IMR-90 (cell line): ENCODE measurements at places on chromosomes 5 and 9. TPM values are rescaled to one million over a fixed set of nuclear protein-coding genes. Genes with fewer than 3 reads are reported as not detected.

- DNase-seq: peak; percentile 85
Observed at GRCh38 chr5:170120576-170120975, 14.9 kb downstream of the FOXI1 start.

DNA sequence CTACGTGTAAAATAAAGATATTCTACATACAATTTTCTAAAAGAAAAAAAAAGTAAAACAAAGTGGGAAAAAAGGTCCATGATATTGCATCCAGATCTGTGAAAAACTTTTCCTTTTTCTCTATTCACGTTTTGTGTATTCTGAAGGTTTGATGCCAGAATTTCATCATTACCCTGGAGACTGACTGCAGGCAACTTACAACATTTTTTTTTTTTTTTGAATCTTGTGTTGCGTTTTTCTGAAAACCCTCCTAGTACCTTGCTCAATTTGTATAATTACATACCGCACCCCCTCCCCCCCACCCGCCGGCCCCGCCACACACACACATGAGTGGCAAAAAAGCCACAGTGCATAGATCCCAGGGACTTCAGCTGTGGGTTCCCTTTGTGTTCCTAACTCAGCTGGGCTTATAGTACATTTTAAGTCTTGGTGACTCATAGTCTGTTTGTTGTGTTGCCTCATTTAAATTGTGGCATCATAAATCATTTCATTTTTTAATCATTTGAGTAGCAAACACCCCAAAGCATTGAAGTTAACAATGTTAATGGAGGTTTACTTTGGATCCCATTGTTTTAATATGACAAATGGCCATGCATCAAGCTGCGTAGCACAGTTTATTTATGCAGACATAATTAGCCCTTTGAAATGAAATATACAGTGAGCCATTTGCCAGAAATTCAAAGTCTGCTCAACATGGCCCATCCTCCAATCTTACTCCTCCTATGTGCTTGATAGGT is 36.0 kb downstream of the PRDM6 start:
- DNase-seq: peak; percentile 63

DNA sequence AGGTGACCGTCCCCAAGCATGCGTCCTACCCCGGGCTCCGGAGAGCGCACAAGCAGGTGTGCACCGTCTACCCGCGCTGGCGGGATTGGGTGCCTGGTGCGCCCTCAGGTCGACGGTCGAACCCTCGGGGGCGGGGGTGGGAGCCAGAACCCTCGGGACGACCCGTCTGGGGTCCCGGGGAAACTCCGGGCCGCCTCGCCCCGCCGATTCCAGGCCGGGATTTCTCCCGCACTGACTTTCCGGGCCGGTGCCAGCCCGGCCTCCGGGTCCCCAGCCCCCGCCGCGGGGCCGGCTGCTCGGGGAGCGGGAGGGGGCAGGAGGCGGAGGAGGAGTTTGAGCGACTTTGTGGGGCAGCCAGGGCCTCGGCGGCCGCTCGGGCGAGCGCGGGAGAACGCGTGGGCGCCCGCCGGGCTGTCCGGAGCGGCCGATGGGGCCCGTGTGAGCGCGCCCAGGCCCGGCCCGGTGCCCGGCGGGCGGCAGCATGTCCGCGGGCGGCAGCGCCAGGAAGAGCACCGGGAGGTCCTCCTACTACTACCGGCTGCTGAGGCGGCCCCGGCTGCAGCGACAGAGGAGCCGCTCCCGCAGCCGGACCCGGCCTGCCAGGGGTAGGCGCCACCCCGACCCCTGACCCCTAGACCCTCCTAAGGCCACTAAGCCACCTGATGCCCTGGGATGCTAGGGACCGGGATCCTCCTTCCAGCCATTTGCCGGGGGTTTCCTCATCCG is at the start of gene DAB2IP:
DAB2IP (plus strand) TSS at position 340 of the 726 bp plus-strand sequence; CDS start at position 482, 142 bp downstream.
- peak; percentile 39 for DNase-seq

DNA sequence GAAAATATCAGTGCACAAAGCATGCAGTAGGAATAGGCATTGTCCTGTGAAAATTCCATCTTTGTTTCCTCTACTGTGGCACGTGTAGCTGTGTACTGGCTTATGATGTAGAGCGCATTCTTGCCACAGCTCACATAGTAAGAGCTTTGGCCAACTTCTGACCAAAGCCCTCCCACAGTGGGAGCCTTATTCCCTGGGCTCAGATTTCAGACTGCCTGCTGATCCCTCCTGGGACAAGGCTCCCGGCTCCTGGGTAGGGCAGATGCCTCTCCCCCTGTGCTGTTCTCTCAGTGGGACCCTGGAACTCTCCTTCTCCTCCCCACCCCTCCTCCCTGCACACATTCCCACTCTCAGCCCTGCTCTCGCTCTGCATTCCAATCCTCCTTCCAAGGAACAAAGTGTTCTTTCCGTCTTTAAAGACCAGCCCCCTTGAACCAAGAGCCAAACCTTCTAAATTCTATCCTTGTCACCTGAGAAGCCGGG is 17.5 kb downstream of the LCP2 start:
- no peak for DNase-seq

- no peak for DNase-seq
Observed at GRCh38 chr5:141245250-141245717, at the start of gene PCDHB15. PCDHB15 (plus strand) TSS chr5:141245395; CDS start chr5:141245579, 184 bp downstream.

DNA sequence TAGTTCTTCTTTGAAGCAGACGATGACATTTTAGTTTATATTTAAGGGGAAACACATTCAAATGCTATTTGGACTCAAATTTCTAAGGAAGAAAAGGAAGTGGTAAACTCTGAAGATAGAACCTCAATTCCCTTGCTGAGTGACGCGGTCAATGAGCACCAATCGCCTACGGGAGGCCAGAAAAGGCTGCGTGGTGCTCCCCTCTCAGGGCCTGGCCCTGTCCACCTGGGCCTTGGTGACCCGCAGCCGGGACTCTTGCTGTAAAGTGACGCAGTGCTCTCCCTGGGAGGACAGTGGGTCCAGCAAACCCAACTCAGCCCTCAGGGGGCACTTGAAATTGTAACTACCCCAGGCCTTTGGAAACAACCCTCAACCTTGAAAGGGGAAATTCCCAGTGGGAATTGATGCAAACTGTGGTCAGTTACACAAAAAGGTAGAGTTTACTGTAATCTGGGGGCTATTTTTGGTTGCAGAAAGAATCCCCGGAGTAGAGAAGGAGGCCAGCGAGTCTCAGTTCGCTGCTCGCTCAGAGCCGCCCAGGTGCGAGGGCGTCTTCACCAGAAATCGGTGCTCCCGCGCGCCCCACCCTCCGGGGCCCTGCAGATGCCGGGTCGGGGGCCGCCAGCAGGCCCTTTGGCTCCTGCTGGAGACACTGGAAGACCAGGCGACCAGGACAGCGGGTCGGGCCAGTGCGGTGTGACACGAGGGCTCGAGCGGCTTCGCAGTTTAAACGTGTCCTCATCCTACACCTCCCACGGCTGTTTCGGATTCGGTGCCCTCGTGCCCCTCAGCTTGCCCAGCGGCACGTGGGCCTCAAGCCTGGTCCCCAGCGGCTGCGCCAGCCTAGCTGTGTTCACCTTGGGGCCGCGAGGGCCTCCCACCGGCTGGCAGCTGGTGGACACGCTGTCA is 1.4 kb upstream of the ANKRD33B start:
- DNase-seq: peak; percentile 33

DNA sequence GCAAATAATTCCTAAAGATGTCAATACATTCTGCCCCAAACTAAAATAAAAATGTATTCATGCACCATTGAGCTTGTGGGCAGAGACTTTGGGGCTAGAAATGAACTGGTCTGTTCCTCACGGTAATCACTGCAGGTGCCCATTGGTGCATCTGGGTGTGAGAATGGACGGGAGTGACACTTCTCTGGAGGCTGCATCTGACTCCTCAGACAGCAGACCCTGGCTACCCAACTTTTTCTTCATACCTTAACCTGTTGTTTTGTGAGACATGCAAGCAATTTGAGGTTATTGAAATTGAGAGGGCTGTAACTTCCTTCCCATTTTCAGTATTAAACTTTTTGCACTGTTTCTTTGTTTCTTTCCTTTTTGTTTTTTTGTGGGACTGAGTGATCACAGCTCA is 333.4 kb downstream of the ICE1 start:
- DNase-seq: no peak

- no peak for DNase-seq
Observed at GRCh38 chr5:76546497-76547102, 76.6 kb downstream of the F2RL2 start.

DNA sequence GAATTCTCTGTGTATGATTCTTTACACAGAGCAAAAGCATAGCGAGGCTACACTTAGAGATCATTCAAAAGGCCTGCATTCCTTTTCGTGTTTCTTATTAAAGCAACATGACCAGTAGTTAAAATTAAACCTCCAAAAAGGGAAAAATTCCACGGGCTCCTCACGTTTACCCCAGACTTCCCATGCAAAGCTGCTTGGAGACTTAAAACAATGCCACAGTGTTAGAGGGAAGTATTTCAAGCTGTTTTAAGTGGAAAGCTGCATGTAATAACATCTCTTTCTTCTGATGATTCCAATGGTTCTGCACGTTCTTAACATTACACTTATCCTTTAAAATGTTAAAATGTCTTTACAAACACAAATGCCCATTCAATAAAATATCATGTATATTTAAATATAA is 405.2 kb downstream of the SEMA5A start:
- DNase-seq: no peak

GRCh38 chr9:133458643-133459312 is 1.0 kb upstream of the CACFD1 start:
- DNase-seq: no peak

DNA sequence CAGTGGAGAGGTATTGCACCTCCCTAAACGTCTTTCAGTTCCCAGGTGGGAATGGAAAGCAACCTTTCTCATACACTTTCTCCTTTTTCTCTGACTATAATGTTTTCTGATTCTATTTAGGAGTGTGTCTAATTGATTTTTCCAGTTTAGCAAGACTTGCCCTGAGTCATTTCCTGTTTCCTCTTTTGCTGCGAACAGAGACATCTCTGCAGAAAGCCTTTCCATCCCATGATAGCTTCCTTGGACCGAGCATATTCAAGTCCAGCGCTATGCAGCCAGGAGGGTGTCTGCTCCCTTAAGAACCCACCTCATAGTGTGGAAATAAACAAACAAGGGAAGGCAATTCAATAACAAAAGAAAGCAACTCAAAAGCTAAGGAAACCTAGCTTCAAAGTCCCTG is 60.0 kb upstream of the CDH6 start:
- DNase-seq: peak; percentile 61

GRCh38 chr9:94909250-94909894 is 182.9 kb downstream of the AOPEP start:
- DNase-seq: no peak

GRCh38 chr5:102796498-102796897 is 41.4 kb downstream of the PAM start:
- DNase-seq: peak; percentile 7

DNA sequence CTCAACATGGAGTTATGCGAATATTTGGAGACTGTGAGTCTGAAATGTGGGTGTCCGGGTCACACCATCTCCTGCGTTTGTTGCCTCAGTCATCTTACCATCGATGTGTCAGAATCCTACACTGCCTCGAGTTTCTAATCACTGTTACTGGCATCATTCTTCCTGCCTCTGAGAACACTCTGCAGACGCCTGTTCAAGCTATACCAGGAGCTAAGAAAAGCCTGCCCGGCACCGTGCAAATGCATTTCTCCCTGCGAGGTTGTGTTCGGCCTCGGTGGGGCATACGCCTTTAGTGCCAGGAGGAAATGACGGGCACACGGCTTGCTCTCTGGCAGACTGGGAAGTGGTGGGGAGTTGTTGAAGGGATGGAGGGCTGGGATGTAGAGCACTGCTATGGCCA is 31.2 kb upstream of the SLC25A51 start:
- no peak for DNase-seq

- peak; percentile 87 for DNase-seq
Observed at GRCh38 chr5:13566871-13567339, 377.6 kb downstream of the DNAH5 start.

GRCh38 chr9:108168236-108168850 is 678.8 kb upstream of the KLF4 start:
- DNase-seq: peak; percentile 35

DNA sequence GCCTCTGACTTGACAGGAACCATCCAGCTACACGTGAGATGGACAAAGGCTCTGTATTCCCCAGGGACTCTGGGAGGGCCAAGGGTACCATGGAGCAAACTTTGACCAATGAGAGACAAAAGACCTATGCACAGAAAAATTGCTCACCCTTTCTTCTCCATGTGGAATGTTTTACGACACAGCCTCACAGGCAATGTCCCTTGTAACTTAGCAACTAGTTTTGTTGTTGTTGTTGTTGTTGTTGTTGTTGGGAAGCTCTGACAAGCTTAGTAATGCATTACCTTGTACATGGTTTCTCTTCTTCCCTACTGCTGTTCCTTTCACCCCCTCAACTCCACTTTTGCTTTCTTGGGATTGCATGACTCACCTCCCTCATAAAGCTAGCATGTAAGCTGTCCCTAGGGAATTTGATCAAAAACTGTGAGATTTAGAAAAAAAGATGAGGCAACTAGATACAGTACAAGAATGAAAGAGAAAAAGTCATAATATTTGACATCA is 550.9 kb downstream of the RAB3C start:
- peak; percentile 91 for DNase-seq

- DNase-seq: peak; percentile 53
Observed at GRCh38 chr5:58156973-58157701, 302.7 kb downstream of the PLK2 start.

GRCh38 chr5:57172466-57173318 is 1.2 kb upstream of the GPBP1 start:
- no peak for DNase-seq

- peak; percentile 38 for DNase-seq
Observed at GRCh38 chr9:137276473-137277328, 825 bp upstream of the TOR4A start.

DNA sequence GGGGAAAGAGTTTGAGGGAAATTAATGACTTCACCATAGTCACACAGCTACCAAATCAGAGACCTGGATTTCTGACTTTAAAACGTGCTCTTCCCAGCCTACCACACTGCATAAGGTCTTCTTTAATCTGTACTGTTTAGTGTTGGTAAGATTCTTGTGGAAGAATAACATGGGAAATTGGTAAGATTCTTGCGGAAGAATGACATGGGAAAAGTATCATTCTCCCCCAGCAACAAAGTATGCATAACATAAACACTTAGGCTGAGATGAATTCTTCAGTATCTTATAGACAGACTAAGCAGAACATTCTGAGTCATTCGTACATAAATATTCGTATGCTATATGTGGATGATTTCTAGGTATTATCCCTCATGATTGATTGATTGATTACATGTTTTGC is 170.4 kb downstream of the FOCAD start:
- peak; percentile 88 for DNase-seq

DNA sequence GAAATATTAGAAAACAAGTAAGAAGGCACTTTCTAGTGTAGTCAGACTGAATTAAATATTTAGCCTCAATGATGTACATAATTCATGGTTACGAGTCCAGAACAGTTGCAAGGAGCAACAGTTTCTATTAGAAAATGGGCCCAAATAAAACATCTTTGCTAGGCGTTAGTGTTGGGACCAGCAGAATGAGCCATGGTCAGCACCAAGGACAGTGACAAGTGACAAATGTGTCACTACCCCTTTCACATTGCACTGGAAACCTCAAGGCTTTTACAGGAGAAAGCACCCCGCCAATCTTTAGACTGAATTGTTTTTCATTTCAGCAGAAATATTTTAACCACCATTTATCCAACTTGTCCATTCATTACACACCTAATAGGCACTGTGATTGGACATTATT is 301.3 kb upstream of the ADCY2 start:
- no peak for DNase-seq

PCDHGC3 gene
- 21.1 and 21.9 TPM in 2 replicates for total RNA-seq

ADGRV1 gene
- total RNA-seq: under 0.01 TPM in 2 replicates

TERT gene
- total RNA-seq: not detected in 2 replicates

ADGRD2 gene
- total RNA-seq: not detected in 2 replicates

NSG2 gene
- total RNA-seq: not detected in 2 replicates

PCDHB11 gene
- under 0.01 TPM in 2 replicates for total RNA-seq

INPP5E gene
- total RNA-seq: 1.6 and 1.9 TPM in 2 replicates

PAEP gene
- total RNA-seq: not detected in 2 replicates

PCDHGA1 gene
- total RNA-seq: 0.83 and 0.90 TPM in 2 replicates

SAXO1 gene
- total RNA-seq: under 0.01 TPM in 1 of 2 replicates, not detected in the other

SH3GL2 gene
- total RNA-seq: under 0.01 TPM in 1 of 2 replicates, not detected in the other

PCDHGA6 gene
- total RNA-seq: 4.1 and 4.2 TPM in 2 replicates
